ENCODE measurements at places on chromosomes 13 and 19. TPM values are rescaled to one million over a fixed set of nuclear protein-coding genes. Genes with fewer than 3 reads are reported as not detected.

ZNF845 gene
- 7.1 TPM for total RNA-seq

DNA sequence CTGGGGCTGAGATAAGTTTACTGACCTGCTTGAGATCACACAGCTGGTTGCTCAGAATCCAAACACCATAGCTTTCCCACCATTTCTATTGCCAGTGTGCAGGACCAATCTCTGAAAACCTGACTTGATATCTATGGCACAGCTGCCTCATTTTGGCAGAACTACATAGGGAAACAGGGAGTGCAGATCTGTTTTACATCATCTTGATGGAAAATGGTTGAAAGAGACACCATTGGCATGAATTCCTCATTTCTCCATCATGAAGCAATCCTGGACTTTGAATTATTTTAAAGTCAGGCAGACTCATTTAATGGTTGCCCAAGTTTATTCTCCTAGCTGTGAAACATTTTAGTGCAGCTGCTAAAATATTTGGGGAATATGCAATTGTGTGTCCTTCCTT is 1628.2 kb upstream of the SLC10A2 start:
- DNase-seq = no peak

- DNase-seq = no peak
These were observed 20.8 kb upstream of the ZNF181 start for GRCh38 chr19:34713262-34713637.

DNA sequence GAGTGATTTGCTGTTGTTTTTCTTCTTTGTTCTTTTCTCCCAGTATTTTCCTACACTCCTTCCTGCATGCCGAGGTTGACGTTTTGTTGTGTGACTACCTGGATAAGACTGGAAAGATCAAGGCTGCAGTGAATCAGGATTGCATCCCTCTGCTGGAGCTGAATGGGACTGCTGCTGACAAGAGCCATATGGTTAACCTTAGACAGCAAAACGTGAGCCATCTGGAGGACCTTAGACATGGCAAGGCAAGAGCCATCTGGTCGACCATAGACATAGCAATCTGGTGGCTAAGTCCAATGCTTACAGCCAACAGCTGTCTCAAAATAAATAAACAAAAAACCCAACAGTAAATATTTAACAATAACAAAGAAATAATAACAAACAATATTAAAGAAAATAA is 42.6 kb upstream of the ZNF91 start:
- DNase-seq = no peak

DNA sequence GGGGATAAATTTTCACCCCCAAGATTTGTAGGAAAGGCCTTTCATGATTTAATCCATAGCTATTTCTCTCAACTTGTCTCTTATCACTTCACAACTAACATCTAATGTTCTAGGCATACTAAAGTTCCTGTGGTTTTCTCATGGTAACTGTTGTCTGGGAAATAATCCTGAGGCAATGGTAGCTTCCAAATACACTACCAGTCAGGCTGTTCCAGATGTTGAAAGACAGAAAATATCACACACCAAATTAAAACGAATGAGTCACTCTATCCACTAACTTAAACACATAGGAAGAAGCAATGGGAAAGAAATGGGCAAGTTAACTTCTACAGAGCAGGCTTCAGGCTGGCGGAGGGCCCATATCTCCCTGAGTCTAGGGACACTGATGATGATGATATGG is 77.7 kb upstream of the MYO16 start:
- DNase-seq = no peak

- DNase-seq = no peak
These were observed 52.1 kb upstream of the STK24 start for GRCh38 chr13:98629055-98629454.

DNA sequence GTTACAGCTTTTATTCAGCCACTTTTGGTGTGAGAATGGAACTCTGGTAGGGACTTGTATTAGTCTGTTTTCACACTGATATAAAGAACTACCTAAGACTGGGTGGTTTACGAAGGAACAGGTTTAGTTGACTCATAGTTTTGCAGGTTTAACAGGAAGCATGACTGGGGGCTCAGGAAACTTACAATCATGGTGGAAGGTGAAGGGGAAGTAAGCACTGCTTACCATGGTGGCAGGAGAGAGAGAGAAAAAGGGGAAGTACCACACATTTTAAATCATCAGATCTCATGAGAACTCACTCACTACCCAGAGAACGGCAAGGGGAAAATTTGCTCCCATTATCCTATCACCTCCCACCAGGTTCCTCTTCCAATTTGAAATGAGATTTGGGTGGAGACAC is 942.2 kb downstream of the PCDH17 start:
- no peak for DNase-seq

GRCh38 chr13:110574161-110574560 is 12.6 kb upstream of the RAB20 start:
- no peak for DNase-seq

DNA sequence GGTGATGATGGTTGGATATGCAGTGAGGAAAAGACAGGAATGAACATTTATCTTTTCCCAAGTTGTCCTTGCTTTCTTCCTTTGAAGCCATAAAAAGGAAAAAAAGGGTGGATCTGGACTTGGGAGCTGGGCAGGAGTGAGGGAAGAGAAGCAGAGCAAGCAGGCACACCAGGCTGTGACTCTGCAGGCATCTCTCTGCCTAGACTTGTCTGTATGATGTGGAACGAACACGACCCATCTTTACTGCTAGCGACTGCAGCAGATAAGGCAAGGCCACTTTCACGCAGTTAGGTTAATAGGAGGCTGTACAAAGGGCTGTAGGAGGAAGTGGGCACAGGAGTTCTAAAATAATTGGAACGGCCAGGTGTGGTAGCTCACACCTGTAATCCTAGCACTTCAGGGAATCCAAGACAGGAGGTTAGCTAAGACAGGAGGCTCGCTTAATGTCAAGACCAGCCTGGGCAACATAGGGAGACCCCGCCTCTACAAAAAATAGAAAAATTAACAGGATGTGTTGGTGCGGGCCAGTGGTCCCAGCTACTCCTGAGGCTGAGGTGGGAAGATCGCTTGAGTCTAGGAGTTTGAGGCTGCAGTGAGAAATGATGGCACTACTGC is 961 bp upstream of the URI1 start:
- no peak for DNase-seq

GRCh38 chr13:48043789-48044503 is 6.4 kb downstream of the NUDT15 start:
- peak; percentile 26 for DNase-seq

SCN1B gene
- 13.8 TPM for total RNA-seq

UCHL3 gene
- 65.3 TPM for total RNA-seq

SHANK1 gene
- 0.26 TPM for total RNA-seq

DNA sequence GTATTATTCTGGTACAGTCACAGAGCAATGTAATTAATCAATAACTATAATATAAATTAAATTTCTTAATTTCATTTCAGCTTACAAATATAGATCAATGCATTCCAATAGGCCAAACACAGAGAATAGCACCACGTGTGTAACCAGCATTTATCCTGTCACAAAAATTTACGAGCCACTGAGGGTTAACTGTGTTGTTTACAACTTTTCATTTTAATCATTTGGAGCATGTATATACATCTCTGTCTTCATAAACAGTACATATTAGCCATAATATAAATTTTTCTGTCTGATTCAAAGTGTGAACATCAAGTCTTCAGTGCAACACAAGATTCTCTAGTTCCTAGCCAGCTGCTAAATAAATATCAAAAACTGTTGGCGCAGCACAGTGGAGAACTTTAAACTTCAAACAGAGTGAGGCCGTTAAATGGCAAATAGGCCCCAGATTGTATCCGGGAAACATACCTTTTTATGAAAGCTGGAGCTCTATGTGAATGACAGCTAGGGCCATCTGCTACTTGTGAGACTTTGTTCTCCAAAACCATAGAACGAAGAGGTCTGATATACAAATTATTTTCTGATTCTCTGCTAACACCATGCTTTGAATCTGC is 105.1 kb downstream of the TBC1D4 start:
- DNase-seq = no peak

- DNase-seq = no peak
These were observed 209.6 kb downstream of the KLF12 start for GRCh38 chr13:73924607-73925006.

EPSTI1 gene
- 2.8 TPM for total RNA-seq

PRRG2 gene
- total RNA-seq = 3.1 TPM

METTL21C gene
- total RNA-seq = not detected

DNA sequence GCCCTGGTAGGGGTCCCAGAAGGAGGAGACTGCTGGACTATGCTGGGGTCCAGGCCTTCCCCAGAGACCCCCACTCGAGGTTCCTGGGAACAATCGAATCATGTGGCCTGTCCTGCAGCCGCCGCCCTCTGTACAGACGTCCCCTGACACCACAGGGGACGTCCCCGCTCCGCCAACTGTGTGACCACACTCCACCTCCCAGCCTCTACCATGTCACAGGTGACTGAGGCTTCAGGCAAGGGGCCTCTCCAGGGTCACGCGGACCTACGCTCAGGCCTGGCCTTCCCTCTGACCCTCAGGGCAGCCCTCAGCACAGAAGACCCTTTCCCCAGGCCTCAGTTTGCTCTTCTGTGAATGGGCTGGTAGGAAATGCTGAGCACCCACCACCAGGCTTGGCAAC is 13.1 kb upstream of the TMEM161A start:
- no peak for DNase-seq

GRCh38 chr13:42820451-42820850 is 39.1 kb downstream of the FAM216B start:
- DNase-seq = no peak

DIAPH3 gene
- total RNA-seq = 12.7 TPM

SPRY2 gene
- 32.4 TPM for total RNA-seq

MBD3L2 gene
- total RNA-seq = not detected

GRCh38 chr19:45275370-45275971 is 24.4 kb downstream of the MARK4 start:
- DNase-seq = no peak

KRTDAP gene
- not detected for total RNA-seq

GRCh38 chr13:30108216-30108912 is 199.0 kb downstream of the KATNAL1 start:
- DNase-seq = no peak

- peak; percentile 44 for DNase-seq
These were observed 12.1 kb upstream of the GPR4 start for GRCh38 chr19:45613926-45614725.

DNA sequence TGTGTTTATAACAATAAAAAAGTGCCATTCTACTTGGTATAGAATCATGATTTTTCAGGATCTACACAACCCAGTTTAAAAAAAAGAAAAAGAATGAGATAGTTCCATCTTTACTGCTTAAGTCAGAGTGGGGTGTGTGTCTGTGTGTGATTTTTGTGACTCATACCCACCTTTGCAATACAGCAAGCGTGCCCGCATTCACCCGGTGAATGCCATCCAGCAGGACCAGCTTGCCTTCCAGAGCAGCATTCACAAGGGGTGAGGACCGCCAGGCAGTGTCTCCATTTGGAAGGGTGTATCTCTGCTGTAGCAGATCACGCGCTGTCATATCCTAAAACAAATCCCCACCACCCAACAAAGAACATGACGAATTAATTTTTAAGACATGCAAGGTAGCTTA is 127.7 kb downstream of the VWA8 start:
- no peak for DNase-seq

DNA sequence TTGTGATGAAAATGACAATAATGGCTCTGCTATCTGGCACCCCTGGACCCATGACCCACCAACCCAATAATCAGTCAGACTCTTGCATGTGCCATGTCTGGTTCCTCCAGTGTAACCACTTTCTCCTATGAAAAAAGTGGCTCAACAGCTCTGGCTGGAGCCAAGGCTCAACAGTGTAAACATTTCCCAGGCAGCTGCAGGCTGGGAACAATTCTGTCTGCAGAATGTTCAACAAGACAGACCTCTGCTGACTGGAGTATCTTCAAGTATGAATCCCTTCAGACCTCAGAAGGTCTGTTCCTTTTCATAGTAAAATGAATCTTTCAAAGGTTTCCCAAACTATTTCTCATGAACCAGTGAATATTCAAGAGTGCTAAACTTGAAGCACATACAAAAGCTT is 410.1 kb upstream of the HTR2A start:
- DNase-seq = no peak

GRCh38 chr19:18660939-18661670 is 22.4 kb upstream of the CRTC1 start:
- DNase-seq = no peak

GRCh38 chr19:3378352-3379150 is 12.2 kb downstream of the NFIC start:
- DNase-seq = no peak

SYNGR4 gene
- not detected for total RNA-seq

- DNase-seq = no peak
These were observed 14.6 kb upstream of the CLC start for GRCh38 chr19:39752390-39752789.

DNA sequence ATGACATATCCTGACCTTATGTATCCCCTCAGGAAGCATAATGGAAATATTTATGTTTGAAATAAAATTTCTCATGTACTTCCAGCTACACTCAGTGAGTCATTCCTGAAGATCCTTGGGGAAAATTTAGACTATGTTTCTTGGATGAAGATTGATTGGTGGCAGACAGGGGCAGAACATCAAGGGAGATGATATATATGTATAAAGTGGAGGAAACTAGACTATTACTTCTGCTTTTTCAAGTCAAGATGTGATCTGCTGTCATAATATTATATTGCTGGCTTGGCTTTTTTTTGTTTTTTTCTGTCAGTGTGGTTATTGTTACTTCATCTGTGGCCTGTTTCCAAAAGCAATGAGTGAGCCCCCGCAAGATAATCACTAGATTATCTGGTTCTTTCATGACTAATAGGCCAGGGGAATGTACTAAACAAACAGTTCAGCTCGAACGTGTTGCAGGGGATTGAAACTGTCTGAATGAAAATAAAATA is 87.2 kb upstream of the TNFSF11 start:
- peak; percentile 44 for DNase-seq

GRCh38 chr19:34300962-34301361 is 46.6 kb downstream of the GARRE1 start:
- DNase-seq = no peak

DNA sequence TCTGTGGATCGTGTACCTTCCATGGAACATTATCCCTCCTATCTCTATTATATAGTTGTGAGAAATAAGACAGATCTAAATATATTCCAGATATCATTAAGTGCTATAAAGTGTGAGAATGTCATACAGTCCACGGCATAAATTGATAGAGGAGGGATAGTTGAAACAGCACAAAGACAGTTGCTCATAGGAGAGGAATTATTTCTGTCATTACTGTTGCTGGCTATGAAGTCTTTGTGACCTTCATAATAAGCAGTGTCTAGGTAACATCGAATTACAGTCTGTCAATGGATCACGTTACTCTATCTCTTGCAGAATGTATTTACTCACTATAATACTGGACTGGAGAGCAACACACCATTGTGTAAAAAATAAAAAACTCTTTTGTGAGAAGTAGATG is 671.5 kb upstream of the PCDH20 start:
- DNase-seq = no peak

DNA sequence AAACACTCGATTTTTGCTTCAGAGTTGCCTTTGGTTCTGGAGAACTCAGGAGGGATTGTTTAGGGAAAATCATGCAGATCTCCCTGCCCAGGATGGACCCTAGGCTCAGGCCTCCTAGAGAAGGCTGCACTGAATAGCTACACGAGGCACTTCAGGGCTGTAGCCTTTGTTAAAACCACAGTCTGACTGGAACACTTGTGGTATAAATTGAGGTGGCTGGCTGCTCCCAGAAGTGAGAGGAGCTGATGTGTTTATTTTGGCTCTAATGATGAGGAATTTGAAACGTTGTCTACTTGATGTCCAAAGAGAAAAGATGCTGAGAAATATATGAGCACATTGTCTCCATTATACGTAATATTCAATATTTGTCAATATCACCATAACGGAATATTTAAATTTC is 762.1 kb upstream of the ARGLU1 start:
- DNase-seq = no peak

Measured in pulmonary artery endothelial cell (primary cell).